ENCODE measurements at places on chromosomes 7 and 10. TPM values are rescaled to one million over a fixed set of nuclear protein-coding genes. Genes with fewer than 3 reads are reported as not detected.

Gene CCL26
- total RNA-seq = 4.8 TPM

Gene GNAT3
- total RNA-seq = not detected

Gene LRRC4
- total RNA-seq = 0.46 TPM

Gene TNS3
- 150 TPM for total RNA-seq

Gene ZPBP
- not detected for total RNA-seq

Gene WIPF3
- under 0.01 TPM for total RNA-seq

Gene STAMBPL1
- total RNA-seq = 27.3 TPM

Gene HELLS
- total RNA-seq = 4.4 TPM

Gene C7orf57
- not detected for total RNA-seq

Gene HOXA4
- total RNA-seq = 0.14 TPM

Gene TYW1B
- 1.3 TPM for total RNA-seq

Gene PTPN20
- 0.14 TPM for total RNA-seq

Gene TDRD1
- 0.83 TPM for total RNA-seq

Gene SPDYE2B
- total RNA-seq = not detected

Gene SEMA4G
- 0.92 TPM for total RNA-seq

Gene BAMBI
- total RNA-seq = 33.4 TPM

Gene NEBL
- under 0.01 TPM for total RNA-seq

Gene CYP3A5
- 0.28 TPM for total RNA-seq

Gene OPN4
- total RNA-seq = not detected

Gene PHKG1
- total RNA-seq = 0.43 TPM

Gene ZNF783
- 12.5 TPM for total RNA-seq

Gene GIMAP5
- 0.14 TPM for total RNA-seq

Gene LIPN
- total RNA-seq = not detected

Gene TMEM196
- total RNA-seq = not detected

Gene AOC1
- total RNA-seq = not detected

Gene CCDC3
- total RNA-seq = 1.3 TPM

Gene CDH23
- 0.18 TPM for total RNA-seq

Gene CYP2W1
- 0.14 TPM for total RNA-seq

Gene CCNJ
- 4.8 TPM for total RNA-seq

Gene TMED4
- total RNA-seq = 108 TPM

Gene CELF2
- total RNA-seq = 4.0 TPM

Gene PNLIP
- not detected for total RNA-seq
